ENCODE measurements at places on chromosomes 16 and 17.

DNA sequence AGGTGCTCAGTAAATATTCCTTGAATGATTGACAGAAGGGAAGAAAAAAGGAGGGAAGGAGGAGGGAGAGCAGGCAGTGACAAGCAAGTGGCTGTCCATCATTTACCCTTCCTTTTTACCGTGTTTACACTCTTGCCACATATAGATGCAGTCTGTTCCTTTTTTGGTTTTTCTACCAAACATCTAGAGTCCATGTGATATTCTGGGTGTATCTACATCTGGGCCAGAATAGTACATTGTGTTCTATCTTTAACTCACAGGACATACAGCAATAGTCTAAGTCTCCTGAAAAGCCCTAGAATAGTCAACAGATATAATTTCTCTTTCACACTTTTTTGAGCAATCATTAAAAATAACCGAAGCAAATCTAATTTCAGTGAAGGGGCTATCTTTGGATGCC is 33.5 kb downstream of the KCNJ2 start:
- DNase-seq, result no peak

- no peak for DNase-seq
Observed at GRCh38 chr16:13811834-13812233, 108.1 kb upstream of the ERCC4 start.

GRCh38 chr17:54718286-54718685 is 182.4 kb upstream of the TOM1L1 start:
- DNase-seq, result no peak

DNA sequence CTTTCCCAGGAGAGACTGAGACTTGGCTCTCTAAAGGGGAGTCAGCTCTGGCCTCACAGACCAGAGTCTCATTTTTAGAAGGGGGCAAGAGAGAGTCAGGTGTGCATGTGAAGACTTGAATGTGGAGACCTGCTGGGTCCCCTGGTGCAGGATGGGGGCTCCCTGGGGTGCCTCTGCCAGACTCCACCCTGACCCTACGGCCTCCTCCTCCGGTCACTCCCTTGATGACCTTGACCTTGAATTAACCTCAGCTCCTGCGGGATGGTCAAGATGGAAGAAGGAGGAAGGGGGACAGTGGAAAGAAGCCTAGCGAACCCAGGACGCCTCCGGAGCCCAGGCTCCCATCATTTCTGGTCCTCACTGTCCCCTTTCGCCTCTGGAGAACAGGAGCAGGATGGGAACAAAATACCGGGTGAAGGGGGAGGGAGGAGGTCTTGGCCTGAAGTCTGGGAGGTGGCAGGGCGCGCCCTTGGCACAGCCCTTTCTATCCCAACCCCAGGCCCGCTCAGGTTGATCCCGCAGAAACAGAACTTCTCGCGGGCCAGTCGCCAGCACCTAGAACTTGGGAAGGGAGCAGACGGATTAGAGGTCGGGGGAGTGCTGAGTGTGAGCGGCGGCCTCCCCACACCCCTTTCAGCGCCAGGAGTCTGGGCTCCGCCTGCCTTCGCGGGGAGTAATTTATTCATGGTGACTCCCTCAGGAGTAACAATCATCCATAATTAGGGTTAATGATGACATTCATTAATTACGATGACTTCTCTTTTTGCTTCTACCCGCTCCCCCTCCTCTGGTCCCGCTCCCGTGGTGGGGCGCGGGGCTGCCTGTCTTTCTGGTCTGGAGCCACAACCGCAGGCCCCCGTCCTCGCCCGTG is 1.6 kb downstream of the STAC2 start:
- no peak for DNase-seq

GRCh38 chr16:67919622-67920221 is 11.9 kb downstream of the CTRL start:
- DNase-seq, result no peak

- no peak for DNase-seq
Observed at GRCh38 chr17:76498876-76499251, 2.4 kb downstream of the RHBDF2 start.

DNA sequence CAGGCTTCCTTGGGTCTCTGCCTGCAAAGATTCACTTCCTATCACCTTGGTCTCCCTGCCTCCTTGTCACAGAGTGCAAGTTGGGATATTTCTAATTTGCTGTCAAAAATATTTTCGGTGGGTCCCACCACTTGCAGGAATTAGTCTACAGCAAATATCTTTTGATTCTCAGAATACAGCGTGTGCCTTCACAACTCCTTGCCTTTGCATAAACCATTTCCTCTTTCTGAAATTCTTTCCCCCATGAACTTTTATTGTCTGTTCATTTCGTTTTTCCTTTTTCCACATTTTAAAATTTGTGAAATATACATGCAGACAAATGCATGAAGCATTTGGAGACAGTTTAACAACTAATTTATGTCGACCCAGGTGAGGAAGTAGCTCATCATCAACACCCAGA is 60.0 kb downstream of the HS3ST3B1 start:
- no peak for DNase-seq

- no peak for DNase-seq
Observed at GRCh38 chr16:85236818-85237150, 124.5 kb upstream of the CIBAR2 start.

DNA sequence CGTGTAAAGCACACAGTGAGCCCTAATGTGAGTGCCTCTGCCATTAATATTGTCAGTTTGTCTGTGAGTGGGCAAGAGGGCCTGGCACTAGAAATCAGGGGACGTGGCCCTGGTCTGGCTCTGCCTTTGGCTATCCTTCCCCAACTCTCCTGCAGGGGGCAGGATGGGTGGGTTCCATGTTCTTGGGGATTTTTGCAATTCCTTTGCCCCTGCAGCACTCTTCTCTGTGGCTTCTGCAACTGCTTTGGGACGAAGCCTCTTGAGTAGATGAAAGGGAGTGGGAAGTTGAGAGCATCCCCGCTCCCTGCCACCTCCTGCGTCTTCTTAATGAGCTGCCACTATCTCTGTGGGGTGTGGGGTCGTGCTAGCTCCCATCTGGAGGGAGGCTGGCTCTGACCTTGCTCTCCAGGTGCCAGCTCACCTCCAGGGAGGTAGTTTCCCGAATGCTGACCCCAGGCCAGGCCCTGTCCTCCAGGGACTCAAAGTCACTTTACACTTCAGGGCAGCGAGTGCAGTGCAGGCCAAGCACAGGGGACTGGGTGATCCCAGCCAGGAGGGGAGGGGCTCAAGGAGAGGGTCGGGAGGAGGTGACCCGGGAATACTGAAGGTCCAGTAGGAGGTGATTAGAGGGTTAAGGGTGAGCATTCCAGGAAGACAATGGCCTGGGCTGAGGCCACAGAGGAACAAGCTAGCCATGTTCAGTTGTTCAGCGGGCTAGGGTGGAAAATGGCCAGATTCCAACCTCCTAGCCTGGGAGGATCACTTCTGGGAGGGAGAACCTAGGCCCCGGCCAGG is 121.0 kb upstream of the NLRP1 start:
- no peak for DNase-seq

GRCh38 chr16:85152414-85153030 is 40.2 kb upstream of the CIBAR2 start:
- DNase-seq, result no peak

- no peak for DNase-seq
Observed at GRCh38 chr17:21185061-21185460, 28.9 kb downstream of the TMEM11 start.

DNA sequence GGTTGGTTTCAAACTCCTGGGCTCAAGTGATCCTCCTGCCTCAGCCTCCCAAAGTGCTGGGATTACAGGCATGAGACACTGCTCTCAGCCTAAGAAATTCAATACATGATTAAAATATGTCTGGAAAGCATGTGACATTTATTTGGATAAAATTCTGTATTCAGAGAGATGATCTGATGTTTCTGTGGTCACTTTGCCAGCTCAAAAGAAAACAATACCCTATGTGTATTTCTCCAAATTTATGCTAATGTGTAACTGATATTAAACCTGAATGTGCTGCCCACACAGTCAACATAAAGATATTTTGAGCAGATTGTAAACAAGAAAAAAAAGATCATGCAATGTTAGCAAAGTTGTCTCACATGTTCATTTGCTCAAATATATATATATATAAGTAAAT is 16.7 kb downstream of the C17orf67 start:
- no peak for DNase-seq

DNA sequence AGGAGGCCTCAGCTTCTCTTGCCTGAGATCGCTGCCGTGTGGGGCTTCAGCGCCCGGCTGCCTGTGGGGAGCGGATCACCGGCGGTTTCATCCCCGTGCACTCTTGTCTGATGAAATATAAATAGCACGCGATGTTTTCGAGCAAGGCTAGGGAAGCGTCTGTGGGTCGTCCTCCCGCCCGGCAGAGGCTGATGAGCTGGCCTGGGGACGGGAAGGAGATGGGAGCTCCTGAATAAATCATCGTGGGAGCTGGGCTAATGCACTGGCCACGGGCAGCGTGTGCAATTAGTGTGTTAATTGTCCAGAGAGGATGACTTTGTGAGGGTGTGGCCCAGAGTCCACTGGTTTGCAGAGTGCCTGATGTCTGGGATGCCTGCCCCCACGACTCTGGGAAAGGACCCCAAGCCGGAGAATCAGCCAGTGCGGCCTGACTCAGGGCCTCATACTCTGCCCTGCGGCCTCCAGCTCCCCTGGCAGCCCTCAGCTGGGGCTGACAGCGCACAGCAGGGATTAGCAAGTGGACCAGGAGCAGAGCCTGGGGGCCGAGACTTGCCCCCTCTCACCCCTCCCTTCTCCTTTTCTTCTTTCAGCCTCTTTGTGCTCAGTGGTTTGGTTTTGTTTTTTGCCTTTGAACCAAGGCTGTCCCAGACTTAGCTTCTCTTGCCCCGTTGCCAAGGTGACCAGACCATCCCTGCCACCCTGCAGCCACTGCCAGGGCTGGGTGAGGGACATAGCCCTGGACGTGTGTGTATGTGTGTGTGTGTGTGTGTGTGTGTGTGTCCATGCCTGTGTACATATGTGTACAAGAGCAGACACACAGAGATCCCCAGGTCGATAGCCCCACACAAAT is 21.4 kb downstream of the KCNJ12 start:
- no peak for DNase-seq

GRCh38 chr17:73384926-73385325 is 73.1 kb upstream of the CDC42EP4 start:
- DNase-seq, result no peak

DNA sequence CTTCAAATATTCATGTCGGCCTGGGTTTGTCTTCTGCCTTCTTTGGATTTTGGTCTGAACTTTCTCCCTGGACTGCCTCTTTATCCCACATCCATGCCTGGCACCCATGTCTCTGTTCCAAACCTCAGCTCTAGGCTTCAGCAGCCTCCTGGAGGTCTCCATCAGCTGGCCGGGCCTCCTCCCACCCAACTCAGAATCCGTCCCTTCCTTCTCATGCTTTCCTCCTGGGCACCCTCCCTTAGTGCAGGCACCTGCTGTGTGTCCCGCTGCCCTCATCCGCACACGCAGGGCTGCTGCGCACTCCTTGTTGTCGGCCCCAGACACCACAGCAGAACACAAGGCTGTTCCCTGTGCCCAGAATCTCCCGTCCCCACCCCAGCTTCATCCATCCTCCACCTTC is 14.0 kb downstream of the LDHD start:
- DNase-seq, result no peak

- DNase-seq, result no peak
Observed at GRCh38 chr16:66984892-66985311, 3.5 kb upstream of the CES4A start.

DNA sequence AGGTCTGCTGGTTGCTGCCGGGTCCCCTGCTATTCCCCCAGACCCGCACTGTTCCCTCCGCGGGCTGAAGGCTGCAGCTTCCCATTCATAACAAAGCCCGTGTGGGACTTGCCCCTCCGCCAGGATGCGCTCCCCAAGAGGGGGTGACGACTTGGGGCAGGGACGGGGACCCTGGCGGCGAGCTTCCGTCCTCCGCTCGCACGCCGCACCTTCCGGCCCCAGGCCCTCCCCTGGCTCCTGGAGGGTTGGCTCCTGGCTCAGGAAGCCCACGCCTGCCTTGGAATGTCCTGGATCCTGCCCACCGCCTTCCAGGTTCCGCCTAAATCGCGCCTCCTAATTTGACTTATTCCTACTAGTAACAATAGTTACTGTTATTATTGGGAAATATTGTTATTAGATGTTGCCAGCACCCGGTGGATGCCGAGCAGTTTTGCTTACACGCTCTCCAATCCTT is 1.1 kb upstream of the TFAP4 start:
- DNase-seq, result peak; percentile 19

- DNase-seq, result no peak
Observed at GRCh38 chr17:42585353-42585752, 7.8 kb upstream of the PSMC3IP start.

DNA sequence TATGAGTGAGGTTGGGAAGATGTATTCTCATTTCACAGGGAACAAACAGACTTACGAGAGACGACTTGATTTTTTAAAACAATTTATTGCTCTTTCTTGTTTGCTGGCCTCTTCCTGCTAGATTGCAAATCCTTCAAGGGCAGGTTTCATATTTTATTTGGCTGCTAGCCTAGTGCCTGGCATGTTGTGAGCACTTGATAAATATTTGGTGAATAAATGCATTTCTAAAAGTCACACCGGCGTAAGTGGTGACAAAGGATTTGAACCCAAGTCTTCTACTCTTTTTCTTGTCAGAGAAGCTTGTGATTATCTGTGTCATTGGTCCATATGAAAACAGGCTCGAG is 1.4 kb downstream of the WWP2 start:
- no peak for DNase-seq

DNA sequence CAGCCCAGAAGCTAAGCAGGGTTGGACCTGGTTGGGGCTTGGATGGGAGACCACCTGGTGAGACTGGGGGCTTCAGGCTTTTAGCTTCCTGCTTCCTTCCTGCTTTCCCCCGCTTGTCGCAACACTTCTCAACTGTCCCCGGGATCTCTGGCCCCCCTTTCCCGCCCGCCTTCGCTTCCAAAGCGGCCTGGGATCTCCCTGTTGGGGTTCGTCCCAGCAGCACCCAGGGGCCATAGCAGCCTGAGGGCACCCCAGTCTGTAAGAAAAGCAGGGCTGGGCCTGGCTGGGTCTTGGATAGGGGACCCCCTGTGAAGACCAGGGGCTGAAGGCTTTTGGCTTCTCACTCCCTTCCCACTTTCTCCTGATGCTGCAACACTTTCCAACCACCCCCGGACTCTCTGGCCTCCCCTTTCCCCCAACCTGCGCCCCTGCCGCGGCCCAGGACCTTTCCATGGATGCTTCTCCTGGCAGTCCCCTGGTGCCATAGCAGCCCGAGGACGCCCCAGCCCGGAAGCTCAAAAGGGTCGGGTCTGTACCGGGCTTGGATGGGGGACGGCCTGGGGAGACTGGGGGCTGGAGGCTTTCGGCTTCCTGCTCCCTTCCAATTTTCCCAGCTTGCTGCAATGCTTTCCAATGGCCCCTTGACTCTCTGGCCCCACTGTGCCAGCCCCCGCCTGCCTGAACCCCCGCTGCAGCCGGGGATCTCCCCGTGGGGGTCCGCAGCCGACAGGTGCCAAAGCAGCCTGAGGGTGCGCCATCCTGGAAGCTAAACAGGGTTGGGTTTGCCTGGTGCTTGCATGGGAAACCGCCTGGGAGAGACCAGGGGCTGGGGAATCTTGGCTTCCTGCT is 2276.2 kb downstream of the TP53TG3F start:
- DNase-seq, result no peak

DNA sequence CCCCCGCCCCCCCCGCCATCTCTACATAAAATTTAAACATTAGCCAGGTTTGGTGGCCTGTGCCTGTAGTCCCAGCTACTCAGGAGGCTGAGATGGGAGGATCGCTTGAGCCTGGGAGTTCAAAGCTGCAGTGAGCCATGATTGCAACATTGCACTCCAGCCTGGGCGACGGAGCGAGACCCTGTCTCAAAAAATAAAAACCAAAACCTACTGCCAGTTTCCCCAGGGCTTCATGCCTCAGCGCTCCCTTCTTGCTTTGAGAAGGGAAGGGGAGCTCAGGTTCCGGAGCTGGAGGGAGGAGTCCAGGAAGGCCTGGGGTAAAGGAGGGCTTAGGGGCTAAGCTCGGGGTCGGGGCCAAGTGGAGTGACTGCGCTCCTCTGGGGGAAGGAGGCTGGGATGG is 20.5 kb downstream of the PLCD3 start:
- DNase-seq, result no peak

GRCh38 chr17:58960068-58960467 is 146.6 kb downstream of the TRIM37 start:
- no peak for DNase-seq
